ENCODE measurements at places on chromosomes 5 and 9.

DNA sequence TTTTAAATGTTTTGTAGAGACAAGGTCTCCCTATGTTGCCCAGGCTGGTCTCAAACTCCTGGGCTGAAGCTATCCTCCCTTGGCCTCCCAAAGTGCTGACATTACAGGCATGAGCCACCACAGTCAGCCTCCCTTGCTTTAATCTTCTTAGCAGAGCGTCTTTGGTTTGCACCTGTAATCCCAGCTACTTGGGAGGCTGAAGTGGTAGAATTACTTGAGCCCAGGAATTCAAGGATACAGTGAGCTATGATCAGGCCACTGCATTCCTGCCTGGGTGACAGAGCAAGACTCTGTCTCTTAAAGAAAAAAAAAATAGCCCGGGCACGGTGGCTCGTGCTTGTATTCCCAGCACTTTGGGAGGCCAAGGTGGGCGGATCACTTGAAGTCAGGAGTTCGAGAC lies 27.8 kb downstream of the UBE2D2 start:
- DNase-seq = no peak

GRCh38 chr5:94575196-94575595 lies 43.2 kb downstream of the KIAA0825 start:
- DNase-seq = no peak

DNA sequence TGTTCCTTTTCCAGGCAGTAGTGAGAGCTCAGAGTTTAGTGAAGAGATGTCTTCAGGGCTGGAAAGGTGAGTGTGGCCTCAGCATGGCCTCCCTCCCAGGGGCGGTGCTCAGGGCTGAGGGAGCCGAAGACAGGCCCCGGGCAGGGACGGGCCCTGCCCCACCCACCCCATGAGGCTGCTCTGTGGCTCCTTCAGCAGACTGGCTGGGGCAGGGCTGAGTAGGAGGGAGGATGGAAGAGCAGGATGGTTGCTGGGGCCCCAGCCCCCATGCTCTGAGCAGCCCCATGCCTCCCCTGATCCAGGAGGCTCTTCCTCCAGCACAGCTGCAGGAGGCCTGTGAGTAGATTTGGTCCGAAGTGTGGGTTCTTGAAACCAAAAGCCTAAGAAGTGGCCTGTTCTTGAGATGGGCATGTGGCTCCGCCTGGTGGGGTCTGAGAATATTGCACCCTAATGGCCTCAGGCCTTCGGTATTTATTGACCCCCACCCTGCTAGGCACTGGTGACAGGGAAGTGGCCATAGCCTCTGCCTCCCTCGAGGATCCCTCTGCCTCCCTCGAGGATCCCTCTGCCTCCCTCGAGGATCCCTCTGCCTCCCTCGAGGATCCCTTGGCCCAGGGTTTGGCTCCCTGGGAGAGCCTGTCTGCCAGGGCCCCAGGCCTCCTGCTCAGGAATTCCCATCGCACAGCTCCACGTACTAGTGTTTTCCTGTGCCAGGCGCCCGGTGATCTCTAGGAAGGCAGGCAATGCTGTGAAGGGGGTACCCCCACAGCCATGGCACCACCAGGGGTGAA lies 65.4 kb upstream of the GARNL3 start:
- DNase-seq = peak; percentile 88

DNA sequence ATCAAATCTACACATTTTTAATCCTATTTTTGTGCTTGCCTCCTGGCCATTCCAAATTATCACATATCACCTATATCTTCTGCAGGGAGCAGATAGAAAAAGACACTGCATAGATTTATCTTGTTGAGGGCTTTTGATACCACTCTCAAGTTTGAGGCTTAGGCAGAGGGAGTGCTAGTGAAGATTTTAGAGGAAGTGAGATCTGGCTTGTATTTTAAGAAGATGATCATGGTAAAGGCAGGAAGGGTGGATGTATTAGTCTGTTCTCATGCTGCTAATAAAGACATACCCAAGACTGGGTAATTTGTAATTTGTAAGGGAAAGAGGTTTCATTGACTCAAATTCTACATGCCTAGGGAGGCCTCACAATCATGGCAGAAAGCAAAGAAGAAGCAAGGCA lies 220.9 kb upstream of the TUT7 start:
- no peak for DNase-seq

- no peak for DNase-seq
These were observed 26.2 kb upstream of the LTC4S start for GRCh38 chr5:179767496-179768100.

GRCh38 chr9:124277420-124277819 lies 19.7 kb downstream of the NEK6 start:
- no peak for DNase-seq

- no peak for DNase-seq
These were observed 28.4 kb upstream of the SLC12A7 start for GRCh38 chr5:1140171-1140817.

DNA sequence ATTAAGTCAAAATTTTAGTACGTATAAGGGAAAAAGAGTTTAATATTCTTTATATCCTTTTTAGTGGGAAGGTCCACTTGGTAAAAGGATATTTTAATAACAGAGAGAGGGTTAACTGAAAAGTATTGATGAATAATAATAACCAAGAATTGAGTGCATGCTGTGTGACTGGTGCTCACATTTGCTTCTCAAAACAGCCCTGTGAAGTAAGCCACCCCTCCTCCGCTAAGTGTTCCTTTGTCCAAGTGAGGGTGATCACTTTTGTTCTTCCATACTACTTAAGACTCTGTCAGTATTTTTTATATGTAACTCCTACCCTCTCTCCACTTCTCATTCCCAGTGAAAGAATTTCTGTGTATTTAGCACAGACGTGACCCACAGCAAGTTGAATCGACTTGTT lies 51.5 kb downstream of the SLC44A1 start:
- DNase-seq = peak; percentile 62

- DNase-seq = peak; percentile 66
These were observed 66.5 kb upstream of the HSPA9 start for GRCh38 chr5:138641547-138642298.

DNA sequence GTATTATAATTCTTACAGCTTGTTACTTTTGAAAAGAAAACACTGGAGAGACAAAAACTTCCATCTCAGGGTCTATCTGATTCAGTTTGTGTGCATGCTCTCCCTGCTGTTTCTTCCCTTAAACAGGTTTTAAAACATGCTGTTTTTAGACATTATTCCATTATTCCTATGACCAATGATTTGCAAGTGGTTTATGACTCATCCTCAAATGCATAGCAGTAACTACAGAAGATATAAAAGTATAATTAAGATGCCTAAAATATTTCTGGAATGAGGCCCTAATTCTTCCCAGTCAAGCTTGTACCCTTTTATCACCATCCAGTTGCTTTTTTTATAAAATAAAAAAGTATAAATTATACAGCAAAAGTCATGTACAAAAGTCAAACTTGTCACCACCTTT lies 3.7 kb downstream of the DTWD2 start:
- no peak for DNase-seq

DNA sequence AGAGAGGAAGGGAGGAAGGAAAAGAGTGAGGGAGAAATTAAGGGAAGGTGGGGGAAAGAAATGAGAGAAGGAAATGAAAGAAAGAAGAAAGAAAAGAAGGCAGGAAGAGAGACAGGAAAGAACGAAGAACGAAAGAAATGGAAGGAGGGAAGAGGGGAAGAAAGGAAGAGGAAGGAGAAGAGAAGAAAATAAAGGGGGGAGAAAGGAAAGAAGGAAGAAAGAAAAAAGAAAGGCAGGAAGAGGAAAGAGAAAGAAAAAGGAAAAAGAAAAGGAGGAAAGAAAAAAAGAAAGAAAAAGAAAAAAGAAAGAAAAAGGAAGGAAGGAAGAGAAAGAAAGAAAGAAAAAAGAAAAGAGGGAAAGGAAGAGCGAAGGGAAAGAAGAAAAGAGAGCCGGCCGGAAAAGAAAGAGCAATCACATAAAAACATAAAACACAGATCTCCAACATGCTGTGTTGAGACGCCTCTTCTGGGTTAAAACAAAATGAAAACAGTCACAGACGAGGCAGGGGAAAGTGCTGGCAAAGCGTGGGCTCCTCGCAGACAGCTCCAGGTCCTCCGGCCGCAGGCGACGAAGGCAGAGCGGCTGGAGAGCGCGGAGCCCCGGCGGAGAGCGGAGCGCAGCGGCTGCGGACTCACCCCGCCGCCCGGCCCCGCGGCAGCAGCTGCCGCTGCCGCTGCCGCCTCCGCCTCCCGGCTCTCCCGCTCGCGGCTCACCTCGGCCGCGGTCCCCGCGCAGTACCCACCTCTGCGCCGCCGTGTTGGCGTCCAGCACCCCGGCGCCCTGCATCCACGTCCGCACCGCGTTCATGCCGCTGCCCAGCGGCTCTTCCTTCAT lies 896 bp downstream of the EBF1 start:
- peak; percentile 53 for DNase-seq

- peak; percentile 62 for DNase-seq
These were observed 99.0 kb downstream of the GTF3C4 start for GRCh38 chr9:132768932-132769905.

GRCh38 chr9:120441426-120442307 lies 138.3 kb downstream of the CDK5RAP2 start:
- DNase-seq = no peak

GRCh38 chr5:80565330-80565729 lies 4.8 kb downstream of the ANKRD34B start:
- DNase-seq = no peak

DNA sequence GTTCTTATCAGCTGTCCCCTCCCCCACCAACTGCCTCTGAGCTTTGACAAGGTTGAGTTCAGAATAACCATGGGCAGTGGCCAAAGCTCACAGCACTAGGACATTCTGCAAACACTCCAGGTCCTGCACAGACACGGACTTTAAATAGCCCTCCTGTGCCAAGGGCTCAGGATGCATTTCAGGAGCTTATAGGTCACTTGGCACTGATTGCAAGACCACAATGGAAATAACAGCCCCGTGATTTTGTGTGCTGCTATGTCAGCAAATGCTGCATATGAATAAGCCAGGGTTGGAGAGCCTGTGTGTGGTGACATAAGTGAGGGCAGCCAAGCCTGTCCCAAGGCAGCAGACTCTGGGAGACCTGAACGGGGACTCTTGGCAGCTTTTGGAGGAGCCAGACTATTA lies 150.7 kb downstream of the DMRT2 start:
- no peak for DNase-seq

GRCh38 chr9:108813951-108814601 lies 41.7 kb downstream of the ACTL7B start:
- DNase-seq = no peak

DNA sequence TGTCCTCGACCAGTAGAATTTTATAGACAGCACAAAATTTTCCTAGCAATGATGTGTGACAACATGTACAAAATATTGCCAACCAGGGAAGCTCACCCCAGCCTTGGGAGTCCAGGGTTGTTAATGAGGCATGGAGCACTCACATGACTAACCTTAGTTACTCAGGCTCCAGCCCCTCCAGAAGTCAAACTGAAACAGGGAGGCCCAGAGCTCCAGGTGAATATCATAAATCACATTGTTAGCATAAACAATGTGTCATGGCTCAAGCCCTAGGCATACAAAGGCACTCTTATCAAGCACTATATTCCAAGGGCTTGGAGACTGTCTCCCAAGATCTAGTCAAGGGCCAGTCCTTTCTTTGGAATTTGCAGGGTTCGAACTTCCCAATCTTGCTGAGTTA lies 44.4 kb downstream of the TNFAIP8 start:
- no peak for DNase-seq

- DNase-seq = no peak
These were observed 79.2 kb downstream of the C9orf152 start for GRCh38 chr9:110128664-110129329.

- no peak for DNase-seq
These were observed 8.6 kb downstream of the TEK start for GRCh38 chr9:27117489-27118135.

DNA sequence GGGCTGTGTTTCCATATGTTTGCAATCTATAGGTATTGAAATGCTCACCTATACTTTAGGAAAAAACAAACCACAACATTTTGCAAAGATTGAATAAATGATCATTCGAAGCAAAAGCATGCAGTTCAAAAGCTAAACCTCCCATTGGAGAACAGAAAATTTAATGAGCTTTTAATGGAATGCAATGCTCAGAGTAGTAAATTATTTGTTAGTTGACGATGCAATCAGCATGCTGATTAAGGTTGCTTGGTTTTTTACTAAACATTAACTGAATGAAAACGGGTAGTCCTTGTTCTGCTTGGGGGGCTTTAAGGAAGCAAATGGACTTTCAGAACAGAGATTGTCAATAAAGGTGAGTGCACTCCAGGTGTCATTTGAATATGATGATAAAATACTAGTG lies 123.3 kb upstream of the TMEM161B start:
- no peak for DNase-seq

- DNase-seq = no peak
These were observed 42.9 kb downstream of the RIC1 start for GRCh38 chr9:5671711-5672353.

DNA sequence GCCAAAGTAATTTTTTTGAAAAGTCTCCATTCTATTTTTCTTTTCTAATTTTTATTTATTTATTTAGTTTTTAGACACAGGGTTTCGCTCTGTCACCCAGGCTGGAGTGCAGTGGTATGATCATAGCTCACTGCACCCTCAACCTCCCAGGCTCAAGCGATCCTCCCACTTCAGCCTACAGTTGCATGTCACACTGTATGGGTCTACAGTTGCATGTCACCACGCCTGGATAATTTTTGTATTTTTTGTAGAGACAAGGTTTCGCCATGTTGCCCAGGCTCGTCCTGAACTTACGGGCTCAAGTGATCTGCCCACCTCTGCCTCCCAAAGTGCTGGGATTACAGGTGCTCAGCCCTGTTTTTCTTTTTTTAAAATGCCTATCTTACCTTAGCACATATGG lies 10.7 kb downstream of the FANCC start:
- DNase-seq = no peak

DNA sequence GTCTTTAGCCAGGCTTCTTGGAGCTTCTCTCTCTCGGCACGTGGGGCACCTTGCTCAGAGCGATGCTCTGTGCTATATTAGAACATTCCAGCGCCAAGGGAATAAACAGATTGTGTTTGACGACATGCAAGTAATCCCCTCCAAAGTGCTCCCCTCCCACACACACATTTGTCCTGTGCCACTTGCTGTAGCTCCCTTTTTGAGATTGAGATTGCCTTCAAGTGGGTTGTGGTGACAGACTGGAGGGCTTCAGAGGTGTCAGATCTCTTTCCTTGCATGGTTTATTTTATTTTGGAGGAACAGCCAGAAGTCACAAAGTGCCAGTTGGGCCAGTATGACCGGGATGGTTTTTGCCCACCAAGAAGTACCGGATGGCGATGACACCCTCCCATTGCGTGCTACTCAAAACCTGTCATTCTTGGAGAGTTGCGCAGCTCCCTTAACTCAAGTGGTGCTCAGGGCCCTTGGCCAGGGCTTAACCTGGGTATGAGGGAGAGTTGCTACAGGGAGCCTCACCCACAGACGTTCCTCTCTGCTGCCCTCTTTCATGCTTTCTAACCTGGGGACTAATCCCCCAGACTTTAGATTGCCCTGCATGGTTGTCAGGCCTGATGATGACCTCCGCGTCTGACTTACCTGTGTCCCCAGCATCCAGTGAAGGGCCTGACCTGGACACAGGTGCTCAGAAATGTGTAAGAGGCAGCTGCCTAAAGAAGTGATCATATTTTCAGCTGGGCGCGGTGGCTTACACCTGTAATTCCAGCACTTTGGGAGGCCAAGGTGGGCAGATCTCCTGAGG lies 18.8 kb upstream of the RPL26L1 start:
- DNase-seq = no peak
